ENCODE measurements at places on chromosomes 6 and 20.

GRCh38 chr6:158662954-158663624 is 13.2 kb downstream of the SYTL3 start:
- DNase-seq = peak; percentile 62

GRCh38 chr6:3349388-3350251 is 90.9 kb downstream of the PSMG4 start:
- peak; percentile 29 for DNase-seq

- peak; percentile 22 for DNase-seq
Measured at GRCh38 chr6:14046476-14047068, 71.0 kb upstream of the CD83 start.

GRCh38 chr6:10576226-10576625 is 55.1 kb downstream of the GCNT2 start:
- DNase-seq = no peak

GRCh38 chr20:60261333-60261732 is 303.1 kb downstream of the CDH26 start:
- no peak for DNase-seq

DNA sequence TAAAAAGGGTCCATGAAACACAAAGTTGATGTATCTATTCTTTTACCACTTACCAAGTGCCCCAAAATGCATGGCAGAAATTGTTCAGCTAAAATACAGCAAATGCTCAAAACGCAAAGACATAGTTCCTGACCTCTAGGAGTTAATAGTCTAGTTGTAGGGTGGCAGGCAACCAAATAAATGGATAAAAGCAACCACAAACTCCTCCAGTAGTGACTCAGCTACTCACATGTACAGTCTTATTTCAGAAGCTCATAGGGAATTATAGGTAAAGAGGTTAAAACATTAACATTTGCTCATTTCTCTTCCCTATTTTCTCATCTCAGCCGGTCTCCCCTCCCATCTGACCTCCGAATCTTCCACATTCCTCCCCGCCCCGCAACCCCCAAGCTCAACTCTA is 143.9 kb upstream of the INSM1 start:
- DNase-seq = no peak

DNA sequence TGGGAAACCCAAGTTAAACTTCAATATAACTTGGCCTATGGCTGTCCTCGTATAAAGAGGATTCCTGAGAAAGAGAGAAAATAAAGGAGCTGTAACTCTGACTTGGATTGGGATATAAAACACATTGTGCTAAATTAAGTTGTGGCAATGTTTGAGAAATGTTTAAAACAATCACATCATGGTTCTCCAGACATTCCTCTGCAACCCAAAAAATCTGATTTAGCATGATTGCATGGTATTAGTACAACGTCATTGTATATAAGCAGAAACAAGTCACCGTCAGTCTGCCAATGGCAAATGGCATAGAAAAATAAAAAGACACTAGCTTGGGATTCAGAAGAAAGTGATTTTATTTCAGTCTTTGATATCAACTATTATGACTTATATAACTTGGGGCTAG is 140.2 kb upstream of the FAM83B start:
- no peak for DNase-seq

DNA sequence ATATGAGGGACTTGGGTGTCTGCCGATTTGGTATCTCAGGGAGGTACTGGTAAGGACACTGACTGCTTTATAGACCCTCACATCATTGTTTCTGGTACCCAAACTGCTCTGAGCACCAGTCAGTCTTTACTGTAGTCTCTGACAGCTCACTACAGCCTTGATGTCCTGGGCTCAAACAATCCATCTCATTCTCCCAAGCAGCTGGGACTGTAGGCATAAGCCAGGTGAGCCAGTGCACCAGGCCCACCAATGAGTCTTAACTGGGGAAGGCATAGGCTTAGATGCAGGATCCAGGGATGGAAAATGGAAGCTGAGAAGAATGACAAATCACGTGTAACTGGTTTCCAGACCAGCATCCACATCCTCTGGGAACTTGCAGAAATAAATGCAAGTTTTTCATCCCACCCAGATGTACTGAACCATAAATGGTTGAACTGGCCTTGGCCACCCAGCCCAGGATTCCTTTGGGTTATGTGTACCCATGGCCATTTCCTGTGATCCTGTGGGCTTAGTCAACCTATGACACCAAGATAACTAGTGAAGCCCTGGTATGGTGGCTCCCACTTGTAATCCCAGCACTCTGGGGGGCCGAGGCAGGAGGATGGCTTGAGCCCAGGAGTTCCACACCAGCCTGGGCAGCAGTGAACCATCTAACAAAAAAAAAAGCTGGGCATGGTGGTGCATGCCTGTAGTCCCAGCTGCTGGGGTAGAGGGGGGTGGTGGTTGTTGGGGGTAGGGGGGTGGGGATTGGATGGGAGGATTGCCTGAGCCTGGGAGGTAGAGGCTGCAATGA is 5.8 kb downstream of the TUBB start:
- DNase-seq = no peak

GRCh38 chr6:23339268-23339667 is 769.9 kb downstream of the HDGFL1 start:
- DNase-seq = no peak

GRCh38 chr6:113654396-113654795 is 202.7 kb upstream of the MARCKS start:
- DNase-seq = no peak

- DNase-seq = no peak
Measured at GRCh38 chr6:142944124-142945048, 590 bp downstream of the HIVEP2 start.

DNA sequence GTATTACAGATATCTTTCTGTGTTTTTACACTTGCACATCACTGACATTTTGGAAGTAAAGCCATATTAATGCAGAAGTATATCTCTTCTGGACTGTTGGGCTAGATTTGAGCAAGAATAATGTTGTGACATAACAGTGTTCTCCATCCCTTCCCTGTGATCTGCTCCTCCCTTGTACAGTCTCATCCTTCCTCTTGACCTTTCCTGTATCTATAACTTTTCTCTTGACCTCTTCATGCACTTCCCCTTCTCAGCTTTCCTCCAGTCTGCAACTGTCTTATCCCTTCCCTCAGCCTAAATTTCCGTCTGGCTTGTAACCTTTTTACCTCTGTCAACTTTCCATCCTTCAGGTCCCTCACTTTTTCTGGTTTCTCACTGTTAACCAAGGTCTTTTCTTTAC is 29.8 kb downstream of the NCOA3 start:
- no peak for DNase-seq

DNA sequence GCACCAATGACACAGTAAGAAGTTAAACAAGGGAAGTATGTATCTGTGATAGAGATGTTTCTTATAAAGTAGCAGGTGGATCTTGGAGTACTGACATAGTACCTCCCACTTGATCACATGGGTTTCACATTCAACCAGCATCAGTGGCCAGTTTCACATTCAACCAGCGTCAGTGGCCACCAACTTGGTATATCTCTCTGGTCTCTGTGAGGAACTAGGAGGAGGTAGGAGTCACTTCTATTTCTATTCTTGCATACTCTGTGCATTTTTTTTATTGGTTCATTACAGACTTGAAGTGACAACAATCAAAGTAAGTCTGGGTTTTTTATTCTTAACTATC is 200.3 kb upstream of the SIM1 start:
- DNase-seq = no peak

DNA sequence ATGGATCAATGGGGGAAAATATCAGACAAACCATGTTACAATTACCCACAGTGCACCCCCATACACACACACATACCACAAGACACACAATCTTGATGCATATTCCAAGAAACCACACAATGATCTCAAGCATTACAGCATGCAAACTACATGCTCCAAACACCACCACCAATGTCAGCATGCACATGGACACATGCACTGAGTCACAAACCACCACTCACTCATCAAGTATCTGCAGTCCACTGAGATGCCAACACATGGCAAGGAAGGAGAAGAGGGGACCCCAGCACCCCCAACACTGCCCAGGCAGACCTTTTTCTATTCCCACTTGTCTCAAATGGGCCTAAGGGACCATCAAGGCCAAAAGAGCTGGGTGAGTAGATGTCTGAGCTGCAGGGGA is 91.6 kb downstream of the PREX1 start:
- no peak for DNase-seq

- DNase-seq = no peak
Measured at GRCh38 chr6:156701966-156702365, 75.2 kb upstream of the ARID1B start.

GRCh38 chr6:11536795-11537194 is 754 bp upstream of the TMEM170B start:
- DNase-seq = no peak

- no peak for DNase-seq
Measured at GRCh38 chr20:45355209-45356084, 7.2 kb upstream of the SDC4 start.

DNA sequence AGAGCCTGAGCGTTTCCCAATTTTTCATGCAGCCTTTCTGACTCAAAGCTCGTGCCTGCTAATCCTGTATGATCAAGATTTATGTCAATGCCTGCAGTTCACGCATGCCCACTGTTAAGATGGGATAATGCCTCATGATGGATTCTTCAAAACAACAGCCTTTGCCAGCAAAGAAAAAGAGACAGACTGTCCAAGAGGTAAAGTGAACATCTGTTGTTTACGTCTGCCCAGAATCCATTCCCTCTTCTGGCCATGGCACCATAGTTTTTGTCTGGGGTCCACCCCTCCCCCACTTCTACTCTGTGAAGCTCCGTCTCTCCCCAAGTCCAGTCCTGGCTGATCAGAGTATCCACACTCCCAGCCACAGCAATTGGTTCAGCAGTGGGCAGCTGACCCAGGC is 91.9 kb upstream of the EYA2 start:
- no peak for DNase-seq

DNA sequence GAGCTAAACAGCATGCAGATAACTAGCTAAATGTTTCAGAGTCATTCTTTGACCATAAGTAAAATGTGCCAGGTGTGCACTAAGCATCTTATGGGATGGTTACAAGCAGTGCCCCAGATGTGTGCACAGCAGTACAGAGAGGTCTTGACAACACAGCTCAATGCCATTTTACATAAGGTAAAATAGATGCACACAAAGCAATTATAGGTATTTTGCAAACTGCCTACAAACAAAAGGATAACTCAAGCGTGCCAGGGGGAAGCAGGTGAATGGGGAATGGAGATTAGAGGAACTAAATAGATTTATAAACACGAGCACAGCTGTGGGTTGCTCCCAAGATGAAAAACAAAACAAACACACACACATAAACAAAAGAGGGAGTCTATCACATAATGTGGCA is 64.8 kb downstream of the SLC2A10 start:
- DNase-seq = no peak

- DNase-seq = no peak
Measured at GRCh38 chr6:35177157-35177556, 36.0 kb upstream of the TCP11 start.

GRCh38 chr6:119224095-119224701 is 125.4 kb downstream of the MAN1A1 start:
- DNase-seq = no peak

- DNase-seq = no peak
Measured at GRCh38 chr6:154514481-154514880, 4.0 kb upstream of the CNKSR3 start.

- DNase-seq = no peak
Measured at GRCh38 chr6:148720406-148720805, 26.4 kb upstream of the UST start.

DNA sequence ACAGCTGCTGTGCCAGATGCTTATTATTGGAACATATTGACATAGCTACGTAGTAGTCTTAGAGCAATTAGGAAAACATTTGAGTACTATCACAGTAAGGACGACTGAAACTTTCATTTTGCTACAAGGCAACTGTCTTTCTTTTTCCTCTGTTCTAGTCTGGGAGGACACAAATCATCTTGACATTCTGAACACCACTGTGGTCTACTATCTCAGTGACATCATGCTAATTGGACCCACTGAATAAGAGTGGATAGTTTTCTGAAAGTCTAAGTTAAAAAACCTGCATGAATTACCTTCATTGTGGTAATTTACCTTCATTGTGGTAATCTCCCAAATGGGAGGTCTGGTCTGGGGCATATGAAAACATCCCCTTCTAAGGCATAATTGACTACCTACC is 163.3 kb upstream of the MOCS1 start:
- DNase-seq = no peak

DNA sequence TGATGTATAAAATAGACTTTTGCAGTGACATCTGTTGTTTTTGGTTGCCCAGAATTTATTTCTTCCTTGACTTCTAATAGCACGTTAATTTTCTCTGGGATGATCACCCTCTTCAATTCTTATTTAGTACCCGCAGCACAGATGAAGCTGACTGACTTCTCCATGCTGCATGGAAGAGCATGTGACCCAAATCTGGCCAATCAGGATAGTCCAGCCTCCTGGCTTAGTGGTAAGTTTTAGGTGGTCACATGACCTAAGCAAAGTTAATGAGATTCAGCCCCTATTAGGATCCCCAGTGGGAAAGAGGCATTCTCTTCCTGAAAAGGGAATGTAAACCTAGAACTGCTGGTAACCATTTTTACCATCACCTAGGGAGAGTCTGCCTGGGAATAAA is 13.8 kb upstream of the SIRT5 start:
- DNase-seq = no peak

DNA sequence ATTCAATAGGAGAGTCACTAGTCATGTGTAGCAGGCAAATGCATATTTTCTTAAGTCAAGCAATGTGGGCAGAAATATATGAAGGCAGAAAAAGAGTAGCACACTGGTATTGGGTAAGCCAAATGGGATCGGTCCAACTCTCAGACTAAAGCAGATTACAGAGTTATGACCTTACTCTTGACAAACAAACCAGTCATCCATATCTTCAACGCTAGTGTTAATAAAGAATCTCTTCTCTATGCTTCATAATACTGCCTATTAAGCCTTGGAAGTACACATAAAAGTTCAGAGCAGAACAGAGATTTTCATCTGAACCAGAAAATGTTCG is 320.2 kb upstream of the JARID2 start:
- no peak for DNase-seq

- no peak for DNase-seq
Measured at GRCh38 chr6:170449835-170450753, 103.0 kb downstream of the PSMB1 start.

All from NCI-H187 (cell line).